Calu3 (cell line): ENCODE measurements at places on chromosomes 1 and 21. TPM values are rescaled to one million over a fixed set of nuclear protein-coding genes. Genes with fewer than 3 reads are reported as not detected.

DNA sequence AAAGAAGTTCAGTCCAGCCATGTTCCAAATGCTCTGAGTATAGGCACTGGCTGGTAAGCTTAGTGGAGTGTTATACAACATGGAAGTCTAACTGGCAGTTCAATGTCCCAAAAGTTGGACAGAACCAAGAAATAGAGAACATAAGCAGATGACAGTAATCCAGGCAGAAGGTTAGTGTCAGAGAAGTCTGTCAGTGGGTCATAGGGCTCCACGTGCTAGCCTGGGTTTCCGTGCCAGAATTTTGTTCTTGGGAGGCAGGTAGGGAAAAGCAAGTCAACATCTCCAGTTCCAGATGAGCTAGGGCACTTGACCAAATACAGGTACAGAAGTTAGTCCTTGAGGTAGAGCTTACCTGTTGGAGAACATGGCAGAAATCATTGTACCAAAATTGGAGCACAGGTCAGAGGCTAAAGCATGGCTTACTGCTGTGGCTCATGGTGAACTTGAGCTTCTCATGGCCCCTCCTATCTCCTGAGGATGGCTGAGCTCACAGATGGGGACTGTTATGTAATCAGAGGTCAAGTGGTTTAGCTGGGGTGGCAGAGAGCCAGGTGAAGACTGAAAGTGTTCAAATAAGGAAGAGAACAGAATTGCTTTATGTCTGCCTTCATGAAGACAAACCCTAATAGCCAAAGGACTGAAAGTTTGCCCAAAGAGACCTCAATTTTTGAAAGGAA lies 170.8 kb downstream of the NFIA start:
- peak overlapping the region; percentile 21 for H3K27ac ChIP-seq
- DNase-seq = peak; percentile 62
- H3K4me1 ChIP-seq = peaks cover 26% of the 10 kb centered on the region

- H3K27ac ChIP-seq = no peak overlapping the region
- no peaks in the 10 kb centered on the region for H3K27me3 ChIP-seq
- H3K36me3 ChIP-seq = peaks cover 6% of the 10 kb centered on the region
- peaks cover 8% of the 10 kb centered on the region for H3K4me1 ChIP-seq
- H3K4me3 ChIP-seq = no peak overlapping the region
Measured at GRCh38 chr1:64139877-64140276, 63.5 kb upstream of the UBE2U start.

DNA sequence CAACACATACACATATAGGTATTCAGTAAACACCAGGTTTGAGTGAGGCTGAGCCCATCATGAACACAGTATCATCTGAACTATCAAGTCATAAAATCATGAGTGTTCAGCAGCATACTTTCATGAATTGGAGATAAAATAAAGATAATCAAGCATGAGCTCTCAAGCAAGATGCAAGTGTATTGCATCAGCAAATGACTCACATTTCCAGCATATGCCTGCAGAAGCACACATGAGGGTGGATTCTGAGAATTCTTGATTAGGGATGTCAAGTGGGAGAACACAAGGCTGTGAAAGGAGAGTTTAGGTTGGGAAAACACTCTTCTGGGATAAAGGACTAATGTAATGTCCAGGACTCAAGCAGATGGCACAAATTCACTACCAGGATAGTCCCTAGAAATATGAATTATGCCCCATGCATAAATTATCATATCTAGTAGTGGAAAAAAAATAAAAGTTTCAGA lies 299.2 kb downstream of the SRGAP2C start:
- no peaks in the 10 kb centered on the region for H3K36me3 ChIP-seq
- H3K4me3 ChIP-seq = no peak overlapping the region
- DNase-seq = no peak
- no peaks in the 10 kb centered on the region for H3K27me3 ChIP-seq
- peak overlapping the region; percentile 64 for H3K27ac ChIP-seq
- peaks cover 9% of the 10 kb centered on the region for H3K4me1 ChIP-seq

CD244 gene
- not detected in 2 replicates for total RNA-seq

DNA sequence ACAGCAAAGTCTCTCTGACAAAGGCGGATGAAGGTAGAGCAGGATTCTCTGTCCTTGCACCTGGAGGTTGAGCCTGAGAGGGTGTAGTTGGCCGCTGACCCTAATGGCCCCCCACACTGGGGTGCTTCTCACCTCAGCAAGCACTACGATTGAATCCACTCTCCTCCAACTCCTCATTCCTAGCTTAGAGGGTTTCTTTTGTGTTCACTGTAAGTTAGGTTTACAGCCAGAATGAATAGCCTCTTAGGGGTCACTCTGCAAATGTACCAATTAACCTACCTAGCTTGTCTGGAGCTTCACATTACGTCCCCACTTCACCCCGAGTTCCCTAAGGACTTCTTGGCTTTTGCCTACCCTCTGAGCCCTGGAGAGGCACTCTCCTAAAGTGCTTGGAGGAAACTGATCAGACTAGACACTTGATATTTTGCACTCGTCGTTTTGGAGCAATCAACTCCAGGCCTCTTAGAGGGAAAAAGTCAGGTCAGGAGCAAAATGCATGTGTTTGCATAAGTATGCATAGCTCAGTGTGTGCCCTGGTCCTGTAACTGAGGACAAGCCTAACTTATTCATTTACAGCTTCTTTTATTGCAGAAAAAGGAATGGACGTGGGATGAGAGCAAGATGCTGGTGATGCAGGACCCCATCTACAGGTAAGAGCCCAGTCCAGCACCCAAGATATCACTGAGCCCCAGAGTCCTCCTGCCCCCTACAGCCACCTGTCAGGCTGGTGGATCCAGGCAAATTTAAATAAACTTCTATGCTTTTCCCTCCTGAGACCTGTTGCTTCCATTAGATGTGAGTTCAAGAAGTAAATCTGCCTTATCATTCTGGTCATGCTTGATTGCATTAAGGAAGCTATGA lies 76.4 kb downstream of the SPATA46 start:
- H3K4me3 ChIP-seq = no peak overlapping the region
- H3K27me3 ChIP-seq = no peaks in the 10 kb centered on the region
- no peak overlapping the region for H3K27ac ChIP-seq
- peaks cover 29% of the 10 kb centered on the region for H3K4me1 ChIP-seq

DNA sequence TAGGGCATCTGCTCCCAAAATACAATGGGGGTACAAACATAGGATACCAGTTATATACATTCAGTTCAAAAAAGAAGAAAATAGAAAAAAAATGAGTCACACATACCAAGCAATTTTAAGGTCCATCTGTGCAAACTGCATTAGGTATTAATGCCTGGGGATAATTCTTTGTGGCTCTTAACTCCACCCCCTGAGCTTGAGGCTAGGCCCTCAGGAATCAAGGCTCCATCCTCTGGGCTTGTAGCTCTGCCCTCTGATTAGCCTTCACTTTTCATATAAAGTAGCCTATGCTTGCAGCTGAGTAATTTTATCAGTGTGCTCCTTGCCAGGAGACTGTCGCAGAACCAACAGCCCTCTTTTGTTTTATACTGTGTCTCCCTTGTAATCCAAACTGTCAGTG lies 69.9 kb upstream of the BACE2 start:
- H3K36me3 ChIP-seq = no peaks in the 10 kb centered on the region
- H3K27me3 ChIP-seq = peaks cover 85% of the 10 kb centered on the region
- no peak overlapping the region for H3K27ac ChIP-seq
- H3K4me1 ChIP-seq = no peaks in the 10 kb centered on the region
